ENCODE measurements at places on chromosomes 7 and 10. TPM values are rescaled to one million over a fixed set of nuclear protein-coding genes. Genes with fewer than 3 reads are reported as not detected.

NRG3 gene
- polyA plus RNA-seq = not detected

FAM171A1 gene
- polyA plus RNA-seq = 0.09 TPM

TAS2R3 gene
- polyA plus RNA-seq = not detected

LRIT1 gene
- polyA plus RNA-seq = not detected

GRCh38 chr10:48382982-48383381, 76.5 kb downstream of the MAPK8 start:
- no peak for DNase-seq
- H3K27ac ChIP-seq = no peak overlapping the region
- H3K4me1 ChIP-seq = no peaks in the 10 kb centered on the region
- H3K4me3 ChIP-seq = no peak overlapping the region

DNA sequence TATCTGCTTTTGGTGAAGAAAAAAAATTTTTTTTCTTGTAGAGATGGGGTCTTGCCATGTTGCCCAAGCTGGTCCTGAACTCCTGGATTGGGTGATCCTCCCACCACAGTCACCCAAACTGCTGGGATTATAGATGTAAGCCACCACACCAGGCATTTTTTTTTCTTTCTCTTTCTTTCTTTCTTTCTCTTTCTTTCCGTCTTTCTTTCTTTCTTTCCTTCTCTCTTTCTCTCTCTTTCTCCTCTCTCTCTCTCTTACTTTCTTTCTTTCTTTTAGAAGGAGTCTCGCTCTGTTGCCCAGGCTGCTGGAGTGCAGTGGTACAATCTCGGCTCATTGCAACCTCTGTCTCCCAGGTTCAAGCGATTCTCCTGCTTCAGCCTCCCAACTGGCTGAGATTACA, 3.5 kb upstream of the UBE2D4 start:
- H3K4me3 ChIP-seq = no peak overlapping the region
- H3K27ac ChIP-seq = no peak overlapping the region
- H3K36me3 ChIP-seq = no peaks in the 10 kb centered on the region
- no peaks in the 10 kb centered on the region for H3K27me3 ChIP-seq
- DNase-seq = no peak
- H3K4me1 ChIP-seq = peaks cover 21% of the 10 kb centered on the region

DNA sequence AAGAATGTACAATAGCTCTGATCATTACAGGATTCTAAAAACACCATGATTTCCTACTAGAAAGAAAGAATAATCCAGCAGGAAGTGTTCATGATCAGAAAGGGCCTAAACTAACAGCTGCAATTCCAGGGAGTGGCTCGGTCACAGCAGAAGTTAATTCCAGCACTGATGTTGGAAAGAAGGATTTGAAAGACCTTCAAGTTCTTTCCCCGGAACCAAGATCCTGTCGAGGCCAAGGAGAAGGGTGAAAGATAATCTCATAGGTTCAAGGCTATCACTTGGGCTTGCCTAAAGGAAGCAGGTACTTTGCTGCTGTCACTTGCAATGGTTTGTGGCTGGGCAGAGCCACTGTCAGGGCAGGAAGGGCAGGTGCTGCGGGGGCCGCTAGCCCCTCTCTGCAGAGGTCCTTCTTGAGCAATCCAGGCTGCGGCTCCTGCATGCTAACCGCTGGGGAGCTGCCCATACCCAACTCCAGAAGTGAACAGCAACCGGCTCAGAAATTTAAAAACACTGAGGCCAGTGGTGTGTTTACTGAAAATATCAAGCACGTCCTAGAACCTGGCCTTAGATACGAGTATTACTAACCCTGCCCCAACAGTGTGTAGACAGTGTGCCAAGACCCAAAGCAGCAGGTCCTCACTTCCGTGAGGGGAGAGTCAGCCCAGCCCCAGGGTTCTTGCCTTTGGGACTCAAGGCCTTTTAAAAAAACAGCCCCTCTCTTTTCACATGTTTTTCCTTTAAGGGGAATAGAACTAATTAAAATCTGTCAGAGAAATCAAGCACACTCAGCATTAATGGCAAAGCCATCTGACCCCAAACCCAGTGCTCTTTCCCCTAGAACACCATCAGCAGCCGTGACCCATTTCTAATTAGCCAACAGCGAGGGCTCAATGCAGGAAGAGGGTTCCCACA, 76.8 kb downstream of the VIPR2 start:
- no peaks in the 10 kb centered on the region for H3K27me3 ChIP-seq
- no peak overlapping the region for H3K27ac ChIP-seq
- no peak for DNase-seq

GRCh38 chr7:32539919-32540531, 44.7 kb downstream of the AVL9 start:
- peak overlapping the region; percentile 32 for H3K27ac ChIP-seq
- H3K4me3 ChIP-seq = no peak overlapping the region
- DNase-seq = no peak
- H3K4me1 ChIP-seq = no peaks in the 10 kb centered on the region

DNA sequence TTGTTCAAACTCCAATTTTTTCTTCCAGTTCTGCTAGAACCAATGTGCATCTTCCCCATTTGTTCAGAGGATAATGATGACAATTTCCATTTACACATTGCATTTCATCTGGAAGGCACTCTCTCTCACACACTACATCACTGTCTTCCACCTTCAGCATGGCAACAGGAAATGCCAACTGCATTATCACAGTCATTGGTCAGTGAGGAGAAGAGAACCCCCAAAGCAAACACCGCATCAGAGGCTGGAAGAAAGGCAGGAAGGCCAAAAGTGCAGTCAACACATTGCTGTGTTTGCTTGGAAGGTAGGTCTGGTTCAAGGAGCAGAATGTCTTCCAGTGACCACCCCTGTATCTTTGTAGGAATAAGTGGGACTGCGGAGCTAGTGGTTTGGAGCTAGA, 192.2 kb upstream of the RHOBTB1 start:
- no peak overlapping the region for H3K27ac ChIP-seq
- no peak overlapping the region for H3K4me3 ChIP-seq
- DNase-seq = peak; percentile 21
- peaks cover 34% of the 10 kb centered on the region for H3K4me1 ChIP-seq

DNA sequence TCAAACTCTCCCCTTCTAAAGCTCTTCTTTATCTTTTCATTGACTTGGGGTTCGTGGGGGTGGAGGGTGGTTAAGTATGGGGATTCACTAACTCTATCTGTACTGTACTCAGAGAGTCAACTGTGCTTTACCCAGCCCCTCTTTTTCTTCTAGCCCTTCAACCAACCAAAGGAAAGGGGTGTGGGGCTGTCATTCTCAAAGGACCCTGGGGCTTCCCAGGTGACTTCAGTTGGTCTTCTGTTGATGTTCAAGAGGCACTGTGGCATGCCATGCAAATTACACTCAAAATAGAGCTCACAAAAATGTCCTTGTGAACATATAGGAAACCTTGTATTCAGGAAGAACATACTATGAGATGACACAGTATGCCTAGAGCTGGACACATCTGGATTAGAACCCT, 16.9 kb upstream of the RHOBTB1 start:
- DNase-seq = peak; percentile 46
- H3K36me3 ChIP-seq = no peaks in the 10 kb centered on the region
- H3K27me3 ChIP-seq = no peaks in the 10 kb centered on the region
- H3K4me3 ChIP-seq = no peak overlapping the region
- H3K4me1 ChIP-seq = peaks cover 12% of the 10 kb centered on the region
